ENCODE measurements at places on chromosomes 3 and 15. TPM values are rescaled to one million over a fixed set of nuclear protein-coding genes. Genes with fewer than 3 reads are reported as not detected.
A peak's percentile ranks its signal among the peaks of the same experiment; 100 is the strongest.

DNA sequence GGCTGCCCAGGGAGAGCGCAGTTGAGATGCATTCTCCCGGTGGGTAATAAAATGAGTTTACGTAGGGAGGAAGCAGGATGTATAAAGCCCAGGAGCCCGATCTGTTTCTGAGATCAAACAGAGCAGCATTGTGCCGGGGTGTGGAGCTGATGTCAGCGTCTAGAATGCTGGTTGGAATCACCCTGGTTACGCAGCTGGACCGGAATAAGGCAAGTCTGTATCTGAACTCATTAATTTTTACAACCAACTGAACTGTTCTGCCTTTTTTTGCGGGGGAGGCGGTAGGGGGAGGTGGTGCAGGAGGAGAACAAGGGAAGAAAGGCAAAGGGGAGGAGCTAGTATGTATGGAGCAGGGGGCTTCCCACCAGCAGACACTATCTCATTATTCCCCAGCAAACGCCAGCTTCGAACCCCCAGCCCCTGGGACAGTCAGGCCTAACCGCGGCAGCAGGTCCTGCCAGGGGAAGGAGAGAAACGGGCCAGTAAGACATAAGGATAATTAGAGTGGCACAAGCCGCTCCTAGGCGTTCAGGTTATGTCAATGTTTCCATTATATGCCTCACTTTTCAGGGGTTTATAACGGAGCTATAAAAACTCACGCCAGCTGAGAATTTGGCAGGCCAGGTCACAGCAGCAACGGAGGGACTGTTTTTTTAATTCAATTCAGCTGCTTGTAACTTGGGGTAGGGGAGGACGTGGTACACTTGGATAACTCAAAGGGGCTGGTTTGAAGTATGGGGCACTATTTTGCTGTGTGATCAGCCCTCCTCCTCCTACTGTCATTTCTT, 175.3 kb upstream of the HES1 start:
- DNase-seq = no peak
- H3K4me1 ChIP-seq = no peaks in the 10 kb centered on the region
- no peak overlapping the region for H3K4me3 ChIP-seq

DNA sequence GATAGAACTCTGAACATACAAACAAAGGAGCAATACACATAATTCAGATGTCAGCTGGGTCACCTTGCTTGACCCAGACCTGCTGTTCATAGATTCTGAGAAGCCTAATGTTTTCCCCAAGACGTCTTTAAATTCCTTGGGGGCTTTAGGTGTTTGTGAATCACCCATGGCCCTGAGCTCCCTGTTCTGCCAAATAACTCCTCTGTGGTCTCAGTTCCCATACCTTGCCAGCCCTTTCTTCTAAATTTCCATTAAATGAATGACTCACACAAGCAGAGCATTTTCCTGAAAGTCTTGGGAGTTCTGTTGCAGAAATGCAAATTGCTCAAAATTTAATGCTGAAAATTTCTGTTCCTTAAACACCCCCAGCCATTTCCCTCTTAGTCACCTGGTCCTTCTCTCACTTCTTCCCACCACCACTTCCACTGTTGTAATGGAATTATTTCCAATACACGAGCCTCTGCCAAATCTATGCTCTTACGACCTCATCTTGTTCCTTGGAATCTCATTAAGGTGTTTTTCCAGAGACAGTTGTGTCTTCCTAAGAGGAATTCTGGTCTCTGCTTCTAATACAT, 33.4 kb upstream of the PSMD6 start:
- no peaks in the 10 kb centered on the region for H3K27me3 ChIP-seq
- no peak overlapping the region for H3K4me3 ChIP-seq
- H3K27ac ChIP-seq = no peak overlapping the region
- H3K4me1 ChIP-seq = no peaks in the 10 kb centered on the region
- no peaks in the 10 kb centered on the region for H3K36me3 ChIP-seq

DNA sequence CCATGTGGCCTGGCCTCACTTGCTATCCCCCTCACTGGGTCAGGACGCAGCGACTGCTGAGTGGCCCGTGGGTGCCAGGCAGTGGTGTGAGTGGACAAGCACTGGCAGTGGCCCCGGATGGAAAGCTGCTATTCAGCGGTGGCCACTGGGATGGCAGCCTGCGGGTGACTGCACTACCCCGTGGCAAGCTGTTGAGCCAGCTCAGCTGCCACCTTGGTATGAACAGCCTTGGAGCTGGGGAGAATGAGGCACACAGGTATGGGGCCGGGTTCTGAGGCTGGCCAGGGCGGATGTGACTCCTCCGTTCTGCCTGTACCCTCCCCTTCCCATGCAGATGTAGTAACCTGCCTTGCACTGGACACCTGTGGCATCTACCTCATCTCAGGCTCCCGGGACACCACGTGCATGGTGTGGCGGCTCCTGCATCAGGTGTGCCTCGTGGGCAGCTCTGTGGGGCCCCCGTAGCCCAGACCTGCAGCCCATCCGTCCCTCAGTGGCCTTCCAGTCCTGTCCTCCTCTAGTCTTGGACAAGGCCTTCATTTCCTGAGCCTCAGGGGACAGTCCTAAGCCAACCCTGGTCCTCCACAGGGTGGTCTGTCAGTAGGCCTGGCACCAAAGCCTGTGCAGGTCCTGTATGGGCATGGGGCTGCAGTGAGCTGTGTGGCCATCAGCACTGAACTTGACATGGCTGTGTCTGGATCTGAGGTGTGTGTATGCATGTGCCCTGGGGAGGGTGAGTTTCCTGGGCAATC, 28.2 kb downstream of the NBEAL2 start:
- H3K36me3 ChIP-seq = no peaks in the 10 kb centered on the region
- peak; percentile 82 for DNase-seq
- H3K27ac ChIP-seq = no peak overlapping the region
- no peaks in the 10 kb centered on the region for H3K27me3 ChIP-seq
- peaks cover 15% of the 10 kb centered on the region for H3K4me1 ChIP-seq

DNA sequence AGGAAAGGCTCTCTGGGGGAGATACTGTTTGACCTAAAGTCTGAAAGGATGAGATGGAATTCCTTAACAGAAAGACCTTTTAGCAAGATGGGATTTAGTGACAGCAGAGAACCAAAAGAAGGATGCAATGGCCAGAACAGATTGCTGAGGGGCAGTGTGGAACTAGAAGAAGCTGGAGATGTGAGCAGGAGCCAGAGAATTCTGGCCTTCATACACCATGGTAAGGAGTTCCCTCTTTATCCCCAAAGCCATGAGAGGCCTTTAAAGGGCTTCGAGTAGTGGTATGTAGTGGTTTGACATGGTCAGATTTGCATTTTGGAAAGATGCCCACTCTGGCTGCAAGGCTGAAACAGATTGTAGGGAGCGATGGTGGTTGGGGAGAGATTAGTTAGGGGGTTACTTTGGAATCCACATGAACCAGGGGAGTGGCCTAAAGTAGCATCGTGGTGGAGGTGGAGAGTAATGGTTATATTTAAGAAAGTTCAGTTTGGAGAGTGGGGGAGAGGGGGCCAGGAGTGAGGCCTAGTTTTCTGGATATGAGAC, 34.0 kb upstream of the NPHP3 start:
- no peaks in the 10 kb centered on the region for H3K4me1 ChIP-seq
- no peak overlapping the region for H3K4me3 ChIP-seq
- no peaks in the 10 kb centered on the region for H3K27me3 ChIP-seq
- H3K36me3 ChIP-seq = no peaks in the 10 kb centered on the region

GRCh38 chr15:75360391-75360790, 8.0 kb downstream of the MAN2C1 start:
- no peaks in the 10 kb centered on the region for H3K4me1 ChIP-seq
- no peak overlapping the region for H3K4me3 ChIP-seq
- no peaks in the 10 kb centered on the region for H3K27me3 ChIP-seq
- H3K36me3 ChIP-seq = peaks cover 57% of the 10 kb centered on the region
- no peak overlapping the region for H3K27ac ChIP-seq
- no peak for DNase-seq

GRCh38 chr15:79535536-79535935, 103.4 kb downstream of the MINAR1 start:
- H3K27me3 ChIP-seq = no peaks in the 10 kb centered on the region
- H3K4me3 ChIP-seq = no peak overlapping the region
- DNase-seq = peak; percentile 39
- no peaks in the 10 kb centered on the region for H3K36me3 ChIP-seq
- no peaks in the 10 kb centered on the region for H3K4me1 ChIP-seq

DNA sequence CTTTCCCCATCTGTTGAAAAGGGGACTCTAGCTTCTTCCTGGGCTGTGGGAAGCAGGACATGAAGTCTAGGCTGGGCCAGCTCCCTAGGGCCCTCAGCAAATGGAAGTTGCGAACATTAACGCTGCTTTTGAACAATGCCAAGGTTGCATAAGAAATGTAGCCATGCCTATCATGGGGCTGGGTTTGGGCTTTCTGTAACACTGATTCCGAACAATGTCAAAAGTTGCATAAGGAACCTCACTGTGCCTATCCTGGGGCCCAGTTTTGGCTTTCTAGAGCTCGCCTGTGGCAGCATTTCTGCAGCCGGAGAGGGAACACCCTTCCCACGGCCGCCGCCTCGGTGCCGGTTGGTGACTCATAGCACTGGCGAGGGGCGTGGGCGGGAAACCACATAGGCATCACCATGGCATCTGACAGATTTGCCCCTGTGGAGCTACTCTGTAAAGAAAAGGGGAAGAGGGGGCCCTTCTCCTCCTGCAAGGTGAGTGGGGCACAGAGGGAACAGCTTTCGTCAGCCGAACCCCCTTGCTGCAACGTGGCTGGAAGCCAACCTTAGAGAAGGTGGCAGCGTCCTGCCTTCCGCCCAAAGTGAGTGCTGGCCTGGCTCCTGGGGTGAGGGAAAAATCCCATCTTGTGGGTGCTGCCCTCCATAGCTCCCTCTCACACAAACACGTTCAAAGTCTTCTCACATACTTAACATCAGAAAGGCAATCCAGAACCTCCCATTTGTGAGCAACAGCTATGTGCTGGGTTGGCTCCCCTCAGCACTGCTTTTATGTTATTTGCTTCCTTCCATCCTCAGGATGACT, 46.6 kb upstream of the ATP2B2 start:
- peak; percentile 95 for DNase-seq
- peaks cover 19% of the 10 kb centered on the region for H3K4me1 ChIP-seq
- H3K27ac ChIP-seq = peak overlapping the region; percentile 31
- H3K27me3 ChIP-seq = no peaks in the 10 kb centered on the region
- H3K4me3 ChIP-seq = peak overlapping the region; percentile 20
- H3K36me3 ChIP-seq = no peaks in the 10 kb centered on the region

DNA sequence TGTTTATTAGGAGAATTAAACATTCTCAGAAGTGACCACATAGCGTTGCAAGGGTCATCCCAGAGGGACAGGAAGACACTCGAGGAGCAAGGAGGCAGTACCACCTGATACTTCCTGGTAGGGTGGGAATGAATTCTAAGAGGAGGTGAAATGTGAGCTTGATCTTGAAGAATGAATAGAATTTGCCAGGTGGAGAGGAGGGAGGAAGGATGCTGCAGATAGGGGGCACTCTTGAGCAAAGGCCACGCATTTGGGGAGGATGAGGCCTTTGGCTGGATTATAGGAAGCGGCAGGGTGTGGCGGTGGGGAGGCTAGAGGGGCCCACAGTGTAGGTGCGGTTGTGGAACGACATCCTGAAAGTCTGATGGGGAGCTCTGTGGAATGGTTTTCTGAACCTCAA, 33.5 kb downstream of the CHCHD6 start:
- H3K27ac ChIP-seq = no peak overlapping the region
- H3K4me3 ChIP-seq = no peak overlapping the region
- H3K36me3 ChIP-seq = peaks cover 4% of the 10 kb centered on the region

The LCTL gene
- 1.4 TPM for total RNA-seq

The LMAN1L gene
- under 0.01 TPM for total RNA-seq

The ADCY5 gene
- total RNA-seq = 0.59 TPM

The ZNF80 gene
- not detected for total RNA-seq

The PLSCR2 gene
- not detected for total RNA-seq

The TGM4 gene
- not detected for total RNA-seq

Measured in osteoblast (primary cell).